Upper lobe of right lung (tissue), 1 donor: ENCODE measurements at places on chromosomes 13 and 19. TPM values are rescaled to one million over a fixed set of nuclear protein-coding genes. Genes with fewer than 3 reads are reported as not detected.

GRCh38 chr19:8517551-8518442 is 3.8 kb upstream of the ZNF414 start:
- H3K4me1 ChIP-seq: peaks cover 35% of the 10 kb centered on the region
- peaks cover 5% of the 10 kb centered on the region for H3K36me3 ChIP-seq
- H3K27ac ChIP-seq: peak overlapping the region; percentile 53
- no peaks in the 10 kb centered on the region for H3K27me3 ChIP-seq

- peak overlapping the region; percentile 12 for H3K27ac ChIP-seq
- H3K4me1 ChIP-seq: peaks cover 21% of the 10 kb centered on the region
Observed at GRCh38 chr13:40961214-40961613, 57.9 kb downstream of the ELF1 start.

ACP5 gene
- 429 TPM for total RNA-seq

DNA sequence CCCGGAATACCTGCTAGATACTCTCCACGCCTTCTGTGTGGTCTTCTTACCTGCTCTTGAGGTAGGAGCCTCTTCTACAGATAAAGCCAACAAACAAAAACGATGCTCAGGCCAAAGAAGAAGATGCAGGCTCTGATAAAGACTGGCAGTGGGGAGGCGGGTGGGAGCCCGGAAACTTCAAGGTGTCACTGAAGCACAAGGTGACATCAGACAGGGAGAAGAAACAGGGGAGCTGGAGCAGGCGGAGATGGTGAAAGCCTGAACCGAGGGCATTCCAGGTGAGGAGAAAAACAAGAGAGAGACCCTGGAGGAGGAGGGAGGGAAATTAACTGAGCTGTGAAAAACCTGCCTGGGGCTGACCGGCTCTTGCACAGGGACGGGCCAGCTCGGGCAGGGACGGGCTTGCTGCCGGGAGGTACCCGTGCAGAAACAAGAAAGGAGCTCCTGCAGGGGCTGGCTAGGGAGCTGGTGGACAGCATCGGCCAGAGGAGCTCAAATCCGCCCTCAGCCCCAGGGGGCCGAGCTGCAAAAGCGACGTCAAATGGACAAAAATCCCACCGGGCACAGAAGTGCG is 19.0 kb downstream of the GNG7 start:
- no peaks in the 10 kb centered on the region for H3K27me3 ChIP-seq
- no peaks in the 10 kb centered on the region for H3K4me1 ChIP-seq
- no peak for DNase-seq
- H3K4me3 ChIP-seq: no peak overlapping the region
- no peaks in the 10 kb centered on the region for H3K36me3 ChIP-seq
- no peak overlapping the region for H3K27ac ChIP-seq

GRCh38 chr19:20969498-20969897 is 46.4 kb downstream of the ZNF85 start:
- no peaks in the 10 kb centered on the region for H3K27me3 ChIP-seq
- no peak overlapping the region for H3K27ac ChIP-seq
- no peak overlapping the region for H3K4me3 ChIP-seq
- no peaks in the 10 kb centered on the region for H3K36me3 ChIP-seq
- DNase-seq: no peak

DNA sequence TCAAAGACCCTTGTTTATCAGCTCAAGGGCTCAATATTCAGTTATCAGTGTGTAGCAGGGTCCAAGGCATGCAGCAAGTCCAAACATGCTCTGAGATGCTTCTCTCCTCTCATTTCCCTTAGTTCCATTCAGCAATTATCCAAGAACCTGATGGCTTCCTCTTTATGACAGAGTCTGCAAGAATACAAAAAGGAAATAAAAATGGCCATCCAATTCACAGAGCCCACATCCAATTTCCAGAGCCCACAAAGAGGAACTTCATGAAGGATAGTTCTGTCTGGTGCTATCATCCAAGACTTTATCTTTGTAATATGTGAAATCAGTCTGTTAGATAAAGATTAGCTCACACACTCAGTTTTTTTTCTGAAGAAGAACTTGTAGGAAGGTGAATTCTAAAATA is 217.2 kb downstream of the LACC1 start:
- no peak overlapping the region for H3K4me3 ChIP-seq
- H3K4me1 ChIP-seq: no peaks in the 10 kb centered on the region
- no peaks in the 10 kb centered on the region for H3K27me3 ChIP-seq
- H3K36me3 ChIP-seq: no peaks in the 10 kb centered on the region

- DNase-seq: no peak
- H3K27me3 ChIP-seq: no peaks in the 10 kb centered on the region
- H3K4me1 ChIP-seq: no peaks in the 10 kb centered on the region
- H3K36me3 ChIP-seq: no peaks in the 10 kb centered on the region
- no peak overlapping the region for H3K4me3 ChIP-seq
- H3K27ac ChIP-seq: no peak overlapping the region
Observed at GRCh38 chr13:76214001-76214400, 577.9 kb downstream of the LMO7 start.

GRCh38 chr13:105465251-105465650 is 1070.2 kb downstream of the EFNB2 start:
- H3K27ac ChIP-seq: no peak overlapping the region
- no peaks in the 10 kb centered on the region for H3K36me3 ChIP-seq
- H3K4me3 ChIP-seq: no peak overlapping the region
- H3K27me3 ChIP-seq: no peaks in the 10 kb centered on the region

DNA sequence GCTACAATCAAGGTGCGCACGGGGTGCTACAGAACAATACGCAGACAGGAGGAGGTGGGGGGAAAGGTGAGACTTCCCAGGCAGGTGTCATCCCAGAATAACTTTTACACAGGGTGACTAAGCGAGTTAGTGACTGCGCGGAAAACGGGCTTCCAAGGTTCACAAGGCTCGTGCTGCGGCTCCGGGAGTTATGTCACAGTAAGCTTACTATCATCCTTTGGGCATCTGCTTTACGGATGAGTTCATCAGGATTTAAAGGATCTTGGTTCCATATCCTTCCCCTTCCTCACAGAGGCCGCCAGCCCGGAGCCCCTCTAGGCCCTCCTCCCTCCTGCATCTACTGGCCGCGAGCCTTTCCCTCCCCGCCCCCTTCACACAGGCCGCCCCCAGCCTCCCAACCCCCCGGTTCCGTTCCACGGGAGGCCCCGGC is 474 bp upstream of the IFT88 start:
- no peak for DNase-seq

KRTDAP gene
- not detected for total RNA-seq

GRCh38 chr19:46176116-46176860 is 28.2 kb downstream of the IGFL2 start:
- peaks cover 19% of the 10 kb centered on the region for H3K27me3 ChIP-seq
- no peak overlapping the region for H3K4me3 ChIP-seq
- no peaks in the 10 kb centered on the region for H3K4me1 ChIP-seq
- H3K27ac ChIP-seq: no peak overlapping the region
- no peaks in the 10 kb centered on the region for H3K36me3 ChIP-seq

DNA sequence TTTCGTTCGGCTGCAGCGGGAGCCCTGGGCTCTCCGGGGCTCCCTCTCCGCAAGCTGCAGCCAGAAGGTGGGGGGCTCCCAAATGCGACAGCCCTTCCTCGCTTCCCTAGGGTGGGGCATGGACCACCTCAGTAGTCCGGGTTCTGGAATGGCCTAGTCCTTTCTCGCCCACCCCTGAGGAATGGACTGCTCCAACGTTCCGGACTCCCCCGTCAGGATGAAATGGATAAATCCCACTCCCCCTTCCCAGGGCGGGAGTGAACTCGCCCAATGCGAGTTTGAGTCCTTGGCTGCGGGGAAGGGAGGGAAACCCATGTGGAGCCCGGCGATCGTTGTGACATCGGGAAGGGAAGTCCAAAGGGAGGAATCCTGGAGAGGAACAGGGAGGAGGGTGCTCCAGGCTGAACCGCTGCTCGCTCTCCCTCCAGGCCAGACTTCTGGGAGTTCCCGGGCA is 5.5 kb downstream of the HRC start:
- H3K4me1 ChIP-seq: peaks cover 23% of the 10 kb centered on the region
- peak overlapping the region; percentile 72 for H3K4me3 ChIP-seq
- peak overlapping the region; percentile 70 for H3K27ac ChIP-seq
- no peaks in the 10 kb centered on the region for H3K36me3 ChIP-seq
